Activated T-helper 2 cell treated with anti-CD3 and anti-CD28 coated beads, Interferon-gamma antibody, Interleukin-2, Interleukin-4, amounts not matched to agents 10 μg/mL and 5 μg/mL and 100 μg/mL, durations not matched to agents 14 hours and 24 hours and 36 hours (primary cell): ENCODE measurements at places on chromosomes 2 and 18.

GRCh38 chr2:212494418-212495020 is 44.1 kb downstream of the ERBB4 start:
- no peak for DNase-seq

DNA sequence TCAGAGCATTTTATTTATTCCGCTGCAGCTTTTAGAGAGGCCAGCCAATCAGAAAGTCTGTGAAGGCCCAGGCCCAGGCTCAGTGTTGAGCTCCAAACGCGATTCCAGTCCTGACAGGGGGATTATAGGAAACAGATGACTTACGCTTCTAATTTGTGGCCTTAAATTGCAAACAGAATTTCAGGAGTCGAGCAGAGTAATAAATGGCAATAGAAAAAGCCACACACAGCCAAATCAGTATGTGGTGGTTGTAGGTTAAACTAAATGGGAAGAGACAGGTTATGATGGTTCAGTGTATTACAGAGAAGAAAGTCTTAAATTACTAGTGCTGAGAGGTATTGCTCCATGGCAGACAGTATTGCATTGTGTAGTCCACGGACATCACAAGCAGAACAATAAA is 131.0 kb upstream of the ZEB2 start:
- DNase-seq: no peak

DNA sequence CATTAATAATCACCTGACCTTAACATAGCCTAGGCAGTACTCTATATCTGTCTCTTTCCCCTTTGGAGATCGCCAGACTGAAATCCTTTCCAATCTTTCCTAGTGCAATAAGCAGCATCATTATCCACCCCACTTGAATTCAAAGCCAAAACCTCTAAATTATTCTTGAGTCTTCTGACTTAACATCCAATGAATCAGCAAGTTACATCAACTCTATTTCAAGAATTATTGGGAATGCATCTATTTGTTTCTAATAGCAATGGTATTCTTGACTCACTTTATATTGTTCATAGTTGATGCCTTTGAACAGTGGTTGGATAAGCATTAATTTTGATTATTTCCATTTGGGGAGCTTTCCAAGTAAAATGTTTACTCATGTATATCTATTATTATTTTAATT is 144.8 kb downstream of the ZNF804A start:
- DNase-seq: no peak

DNA sequence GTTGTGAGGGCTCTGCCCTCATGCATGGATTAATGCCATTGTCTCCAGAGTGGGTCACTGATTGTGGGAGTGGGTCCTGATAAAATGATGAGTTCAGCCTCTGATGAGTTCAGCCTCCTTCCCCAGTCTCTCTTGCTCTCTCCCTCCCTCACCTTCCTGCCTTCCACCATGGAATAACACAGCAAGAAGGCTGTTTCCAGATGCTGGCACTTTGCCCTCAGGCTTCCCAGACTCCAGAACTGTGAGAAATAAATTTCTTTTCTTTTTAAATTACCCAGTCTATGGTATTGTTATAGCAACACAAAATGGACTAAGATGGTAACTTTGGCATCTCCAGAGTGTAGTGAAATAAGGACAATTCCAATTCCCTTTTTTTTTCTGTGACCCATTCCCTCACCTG is 47.1 kb upstream of the MAP4K3 start:
- no peak for DNase-seq

GRCh38 chr2:120343433-120344105 is 2.4 kb upstream of the INHBB start:
- DNase-seq: peak; percentile 38

DNA sequence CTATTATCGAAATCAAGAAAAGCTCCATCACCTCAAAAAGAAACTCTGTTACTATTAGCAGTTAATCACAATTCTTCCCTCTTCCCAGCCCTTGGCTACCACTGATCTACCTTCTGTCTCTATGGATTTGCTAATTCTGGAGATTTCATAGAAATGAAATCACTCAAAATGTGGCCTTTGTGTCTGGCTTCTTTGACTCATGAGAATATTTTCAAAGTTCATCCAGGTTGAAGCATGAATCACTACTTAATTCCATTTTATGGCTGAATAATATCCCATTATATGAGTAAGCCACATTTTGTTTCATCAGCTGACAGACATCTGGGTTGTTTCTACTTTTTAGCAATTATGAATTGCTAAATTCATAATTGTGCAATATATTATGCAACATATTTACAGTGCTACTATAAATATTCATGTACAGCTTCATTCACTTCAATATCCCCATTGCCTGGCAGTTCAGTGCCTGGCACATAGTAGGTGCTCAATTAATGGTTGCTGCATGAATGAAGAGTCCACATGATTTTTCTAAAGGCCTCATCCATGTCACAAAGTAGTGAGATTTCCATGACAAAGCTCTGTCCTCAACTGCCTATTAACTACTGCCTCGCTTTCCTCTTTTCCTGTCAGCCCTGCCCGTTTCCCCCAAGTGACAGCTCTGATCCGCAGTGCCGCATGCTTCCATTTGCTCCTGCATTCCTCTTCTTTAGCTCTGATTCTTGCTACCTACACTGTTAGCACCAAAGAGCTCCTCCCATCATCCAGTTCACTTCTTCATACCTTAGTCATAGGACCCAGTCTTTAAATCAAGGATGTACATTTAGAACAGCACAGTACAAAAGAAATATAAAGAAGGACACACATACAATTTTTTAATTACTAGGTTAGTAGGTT is 32.8 kb downstream of the CCDC93 start:
- no peak for DNase-seq

GRCh38 chr18:23115683-23116096 is 19.6 kb upstream of the CABLES1 start:
- no peak for DNase-seq

DNA sequence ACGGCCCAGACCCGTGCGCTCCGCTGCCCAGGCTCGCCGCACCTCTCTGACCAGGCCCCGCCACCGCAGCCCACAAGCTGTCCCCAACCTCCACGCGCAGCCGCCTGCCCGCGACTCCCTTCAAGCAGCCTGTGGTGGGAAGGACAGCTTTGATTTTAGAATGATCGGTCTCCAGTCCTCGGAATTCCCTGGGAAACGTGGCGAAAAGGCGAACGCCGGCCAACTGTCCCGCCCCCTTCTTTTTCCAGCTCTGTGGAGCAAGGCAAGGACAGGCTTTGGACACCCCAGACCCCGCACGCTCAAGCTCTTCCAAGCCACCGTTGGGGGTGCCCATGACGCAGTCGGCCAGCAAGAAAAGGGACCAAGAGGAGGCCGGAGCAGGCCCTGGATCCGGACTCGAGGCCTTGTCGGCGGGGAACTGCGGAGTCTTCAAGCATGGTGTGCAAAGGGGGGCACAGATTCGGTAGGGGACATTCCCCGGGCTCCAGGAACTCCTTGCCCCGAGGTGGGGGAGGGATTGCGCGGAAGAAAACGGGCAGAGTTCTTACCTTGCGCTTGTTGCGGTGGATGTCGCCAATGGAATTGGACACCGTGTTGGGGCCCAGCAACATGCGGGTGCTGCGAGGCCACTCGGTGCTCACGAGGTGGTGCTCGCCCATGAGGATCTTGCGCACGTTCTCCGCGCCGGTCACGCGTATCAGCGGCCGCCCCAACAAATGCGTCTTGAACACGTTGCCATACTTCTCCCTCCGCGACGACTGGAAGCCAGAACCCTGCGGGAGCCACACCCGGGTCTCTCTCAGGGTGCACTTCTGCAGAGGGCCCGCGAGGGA is 4.0 kb downstream of the CYP26B1 start:
- no peak for DNase-seq

GRCh38 chr2:226234187-226234586 is 565.4 kb downstream of the IRS1 start:
- DNase-seq: no peak

DNA sequence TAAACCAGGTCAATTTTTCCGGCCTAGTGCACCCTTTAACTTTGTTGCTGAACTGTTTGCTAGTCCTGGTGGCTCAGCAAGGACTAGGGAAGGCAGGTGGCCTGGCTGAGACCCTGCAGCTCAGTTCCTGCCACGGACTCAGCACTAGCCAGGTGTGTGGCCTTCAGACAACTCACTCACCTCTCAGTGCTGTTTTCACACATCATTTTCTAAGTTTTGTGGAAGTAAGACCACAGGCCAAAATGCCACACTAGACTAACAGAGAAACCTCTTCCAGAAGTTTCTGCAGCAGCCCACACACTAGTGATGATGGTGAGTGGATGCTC is 65.9 kb upstream of the SLC1A4 start:
- DNase-seq: no peak

DNA sequence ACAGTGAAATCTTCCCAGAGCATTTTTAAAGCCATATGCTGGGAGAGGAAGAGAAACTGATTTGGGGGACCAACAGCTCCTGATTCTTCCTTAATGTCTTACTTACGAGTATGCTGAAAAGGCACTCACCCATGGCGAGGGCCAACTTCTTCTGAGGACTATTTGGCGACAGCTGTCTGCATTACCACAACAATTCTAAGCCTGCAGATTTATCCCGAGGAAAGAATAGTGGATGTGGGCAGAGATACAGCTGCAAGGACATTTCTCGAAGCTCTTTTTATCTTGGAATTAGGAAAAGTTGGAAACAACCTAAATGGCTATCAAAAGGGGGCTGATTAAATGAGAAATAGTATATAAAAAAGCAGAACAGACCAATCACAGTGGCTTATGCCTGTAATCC is 40.3 kb upstream of the FHL2 start:
- DNase-seq: no peak

DNA sequence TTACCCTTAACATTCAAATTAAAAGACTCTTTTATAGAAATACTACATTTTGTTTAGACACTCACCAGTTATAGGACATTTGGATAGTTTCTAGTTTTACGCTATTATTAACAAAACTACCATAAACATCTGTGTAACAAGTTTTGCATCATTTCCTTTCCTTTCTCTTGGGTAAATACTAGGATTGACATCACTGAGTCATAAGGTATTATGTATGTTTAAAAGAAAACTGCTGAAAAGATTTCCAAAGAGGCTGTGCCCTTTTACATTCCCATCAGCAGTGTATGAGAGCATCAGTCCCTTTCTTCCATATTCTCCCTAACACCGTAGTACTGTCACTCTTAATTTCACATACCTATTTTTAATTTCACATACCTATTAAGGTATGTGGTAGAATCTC is 130.6 kb downstream of the USP34 start:
- DNase-seq: no peak

- no peak for DNase-seq
Measured at GRCh38 chr2:109348671-109349502, 219.9 kb downstream of the SH3RF3 start.

- no peak for DNase-seq
Measured at GRCh38 chr2:68994864-68995263, 18.1 kb upstream of the ANTXR1 start.

DNA sequence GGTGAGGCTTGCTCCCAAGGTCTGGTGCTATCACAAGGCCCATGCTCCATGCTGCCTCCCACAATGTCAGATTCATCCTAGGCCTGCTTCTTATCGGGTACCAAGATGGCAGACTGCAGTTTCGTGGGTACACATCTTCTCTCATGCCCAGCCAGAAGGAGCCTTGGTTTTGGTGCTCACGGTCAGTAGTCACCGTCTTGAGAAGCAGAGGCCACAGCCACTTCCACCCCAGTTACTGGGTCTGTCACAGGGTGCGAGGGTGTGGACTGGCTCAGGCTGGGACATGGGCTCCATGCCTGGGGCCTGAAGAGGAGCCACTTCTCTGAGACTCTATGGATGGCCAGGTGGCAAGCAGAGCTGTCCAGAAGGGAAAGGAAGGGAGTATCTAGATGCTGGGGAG is 178.8 kb upstream of the HS6ST1 start:
- no peak for DNase-seq

- no peak for DNase-seq
Measured at GRCh38 chr2:40344364-40344763, 107.5 kb downstream of the SLC8A1 start.

DNA sequence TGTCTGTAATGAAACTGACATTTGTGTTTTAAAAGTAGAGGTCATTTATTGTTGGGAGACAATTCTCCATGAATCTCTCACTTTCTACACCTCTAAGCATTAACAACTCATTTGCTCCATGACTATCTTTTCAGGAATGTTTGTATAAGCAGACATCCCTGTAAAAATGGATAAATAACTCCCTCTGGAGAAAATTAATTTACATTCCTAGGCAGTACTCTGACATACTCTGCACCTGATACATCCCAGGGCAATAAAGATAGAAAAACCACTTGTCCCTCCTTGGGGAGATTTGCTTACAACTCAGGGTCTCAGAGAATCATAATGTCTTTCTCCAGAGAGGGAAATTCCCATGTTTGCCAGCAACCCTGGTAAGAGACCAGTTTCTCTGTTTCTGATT is 1037.7 kb upstream of the SLC39A10 start:
- no peak for DNase-seq

DNA sequence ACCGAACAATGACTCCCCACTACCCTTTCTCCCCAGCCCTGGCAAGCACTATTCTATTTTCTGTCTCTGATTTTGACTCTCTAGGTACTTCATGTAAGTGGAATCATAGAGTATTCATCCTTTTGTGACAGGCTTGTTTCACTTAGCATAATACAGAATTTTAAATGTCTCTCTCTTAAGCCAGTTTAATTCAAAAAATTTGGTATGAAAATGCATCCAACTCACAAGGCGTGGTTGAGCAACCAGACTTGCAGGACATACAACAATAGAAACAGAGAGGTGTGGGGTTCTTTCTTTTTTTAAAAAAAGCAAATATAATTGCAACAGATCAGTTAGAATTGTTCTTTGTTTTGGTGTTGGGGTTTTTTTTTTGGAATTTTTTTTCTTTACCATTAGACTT is 47.6 kb upstream of the TMEM87B start:
- no peak for DNase-seq

DNA sequence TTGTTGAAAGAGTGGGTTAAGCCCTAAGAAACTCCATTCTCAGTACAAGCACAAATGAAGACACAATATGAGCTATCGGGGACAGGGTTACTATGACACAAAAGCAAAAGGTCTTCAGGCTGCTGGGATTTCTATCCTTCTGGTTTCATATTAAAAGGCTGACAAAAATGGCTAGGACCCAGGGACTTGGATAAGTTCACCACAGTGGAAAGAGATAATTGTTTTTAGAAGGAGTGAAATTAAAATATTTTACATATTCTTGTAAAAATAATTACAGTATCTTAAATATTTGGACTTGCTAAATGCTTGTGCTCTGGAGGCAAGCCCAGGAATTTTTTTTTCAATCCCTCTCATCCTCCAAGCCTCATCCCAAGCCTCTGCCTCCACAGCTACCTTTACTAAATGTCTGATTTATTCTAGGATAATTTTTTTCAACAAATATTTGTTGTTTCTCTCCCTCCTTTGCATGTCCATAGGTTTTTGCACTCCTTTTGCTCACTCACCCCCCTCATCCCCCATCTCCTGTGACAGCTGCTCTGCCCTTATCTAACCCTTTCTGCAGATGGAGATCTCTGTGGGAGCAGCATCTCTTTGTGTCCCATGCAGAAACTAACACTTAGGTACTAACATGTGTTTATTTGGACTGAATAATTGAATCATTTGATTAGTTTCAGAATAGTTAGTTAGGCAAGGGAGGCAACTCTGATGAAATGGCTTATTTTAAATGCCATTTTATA is 47.8 kb upstream of the NABP1 start:
- no peak for DNase-seq
